ENCODE measurements at places on chromosomes 5 and 9. TPM values are rescaled to one million over a fixed set of nuclear protein-coding genes. Genes with fewer than 3 reads are reported as not detected.
A peak's percentile ranks its signal among the peaks of the same experiment; 100 is the strongest.

DNA sequence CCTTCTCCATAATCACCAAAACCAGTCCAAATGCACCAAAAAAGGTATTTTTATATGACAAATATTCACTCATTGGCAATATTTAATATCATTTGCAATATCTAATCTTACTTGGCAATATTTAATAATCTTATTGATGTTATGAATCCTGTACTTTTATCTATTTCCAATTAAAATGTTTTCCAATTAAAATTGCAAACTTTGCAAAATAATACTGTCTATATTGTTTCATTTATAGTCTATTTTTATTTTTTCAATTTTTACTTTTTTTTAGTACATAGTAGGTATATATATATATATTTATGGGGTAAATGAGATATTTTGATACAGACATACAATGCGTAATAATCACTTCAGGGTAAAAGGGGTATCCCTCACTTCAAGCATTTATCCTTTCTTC, 109.9 kb downstream of the AGTPBP1 start:
- no peak for DNase-seq

DNA sequence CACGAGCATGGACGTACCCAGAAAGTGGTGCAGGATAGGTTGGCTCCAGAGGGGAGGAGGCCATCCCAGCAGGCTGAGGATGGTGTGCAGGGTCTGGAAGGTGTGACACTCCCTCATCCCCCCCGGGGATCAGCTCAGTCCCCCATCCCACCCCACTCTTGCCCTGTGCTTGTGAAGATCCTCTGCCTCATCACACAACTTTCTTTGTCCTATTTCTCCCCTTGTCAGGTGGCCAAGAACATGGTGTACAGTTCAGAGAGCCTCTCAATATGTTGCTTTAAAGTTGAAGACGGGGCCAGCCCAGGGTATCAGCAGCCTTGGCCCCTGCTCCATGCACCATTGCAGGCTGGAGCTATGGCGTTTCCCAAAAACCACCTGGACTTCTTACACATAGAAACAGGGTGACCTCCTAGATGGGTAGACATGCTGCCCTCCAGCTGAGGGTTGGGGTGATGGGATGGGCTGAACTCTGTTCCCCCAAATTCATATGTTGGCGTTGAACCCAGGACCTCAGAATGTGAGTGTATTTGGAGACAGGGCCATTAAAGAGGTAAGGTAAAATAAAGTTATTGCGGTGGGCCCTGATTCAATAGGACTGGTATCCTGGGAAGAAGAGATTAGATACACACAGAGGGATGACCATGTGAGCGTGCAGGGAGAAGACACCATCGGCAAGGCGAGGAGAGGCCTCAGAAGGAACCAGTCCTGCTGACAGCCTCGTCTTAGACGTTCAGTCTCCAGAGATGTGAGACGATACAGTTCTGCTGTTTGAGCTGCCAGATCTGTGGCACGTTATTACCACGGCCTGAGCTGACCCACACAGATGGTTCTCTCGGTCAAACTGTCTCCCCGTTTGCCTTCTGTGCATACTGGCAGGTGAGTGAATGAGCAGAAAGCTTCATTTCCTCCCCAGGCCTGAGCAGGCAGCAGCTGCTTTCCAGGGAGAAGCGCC, 272.5 kb downstream of the GADD45G start:
- DNase-seq, result no peak

DNA sequence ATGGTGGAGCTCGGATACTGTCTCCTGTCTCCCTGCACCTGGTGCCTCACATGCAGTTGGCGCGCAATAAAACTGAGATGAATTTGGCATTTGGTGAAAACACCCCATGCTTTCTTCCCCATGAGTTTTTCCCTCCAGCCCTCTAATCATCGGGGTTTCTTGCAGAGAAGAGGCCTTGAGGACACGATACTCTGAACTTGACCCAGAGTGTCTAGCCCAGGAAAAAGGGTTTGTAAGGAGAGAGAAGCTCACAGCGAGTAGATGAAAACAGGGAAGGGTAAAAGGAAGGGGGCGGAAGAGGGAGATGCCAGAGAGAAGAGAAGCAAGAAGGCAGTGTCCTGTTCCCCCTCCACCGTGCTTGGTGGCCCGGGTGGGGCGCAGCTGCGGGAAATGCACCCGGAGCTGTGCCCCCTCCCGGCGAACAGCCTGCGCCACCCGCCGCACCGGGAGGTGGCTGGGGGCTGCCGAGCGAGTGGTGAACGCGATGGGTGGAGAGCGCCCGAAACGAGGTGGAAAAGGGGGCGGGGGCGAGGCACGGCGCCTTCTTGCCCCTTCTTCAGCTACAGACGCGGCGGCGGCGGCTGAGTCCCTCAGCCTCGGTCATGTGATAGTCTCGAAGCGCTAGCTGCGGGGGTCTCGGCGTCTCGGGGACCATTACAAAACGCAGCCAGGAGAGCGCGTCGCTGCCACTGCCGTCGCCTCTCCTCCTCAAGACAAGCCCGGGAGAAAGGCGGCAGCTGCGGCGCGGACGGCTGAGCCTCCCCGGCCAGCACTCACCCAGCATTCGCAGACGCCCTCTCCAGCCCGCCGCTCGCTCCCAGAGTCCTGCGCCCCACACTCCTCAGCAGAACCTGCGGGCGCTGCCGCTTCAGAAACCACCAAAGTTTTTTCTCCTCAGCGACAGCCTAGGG, 1.1 kb upstream of the FOXB2 start:
- DNase-seq, result no peak

DNA sequence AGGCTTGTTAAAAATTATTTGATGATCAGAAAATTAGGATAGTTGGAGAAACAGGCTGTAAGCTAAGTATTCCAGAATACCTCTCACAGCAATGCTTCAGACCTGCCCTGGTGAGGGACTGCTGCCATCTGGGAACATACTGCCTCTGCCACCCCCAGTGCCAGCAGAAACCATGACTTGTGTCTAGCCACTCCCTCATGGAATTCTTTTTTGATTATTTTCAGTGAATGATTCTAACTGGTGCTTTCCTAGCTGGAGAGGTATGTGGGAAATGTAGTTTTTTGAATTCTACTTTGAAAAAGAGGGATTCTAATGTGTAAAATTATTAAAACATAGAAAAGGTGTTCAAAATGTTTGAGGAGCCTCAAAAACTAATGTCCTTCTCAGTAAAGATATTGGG, 126.3 kb downstream of the HMHB1 start:
- no peak for DNase-seq

DNA sequence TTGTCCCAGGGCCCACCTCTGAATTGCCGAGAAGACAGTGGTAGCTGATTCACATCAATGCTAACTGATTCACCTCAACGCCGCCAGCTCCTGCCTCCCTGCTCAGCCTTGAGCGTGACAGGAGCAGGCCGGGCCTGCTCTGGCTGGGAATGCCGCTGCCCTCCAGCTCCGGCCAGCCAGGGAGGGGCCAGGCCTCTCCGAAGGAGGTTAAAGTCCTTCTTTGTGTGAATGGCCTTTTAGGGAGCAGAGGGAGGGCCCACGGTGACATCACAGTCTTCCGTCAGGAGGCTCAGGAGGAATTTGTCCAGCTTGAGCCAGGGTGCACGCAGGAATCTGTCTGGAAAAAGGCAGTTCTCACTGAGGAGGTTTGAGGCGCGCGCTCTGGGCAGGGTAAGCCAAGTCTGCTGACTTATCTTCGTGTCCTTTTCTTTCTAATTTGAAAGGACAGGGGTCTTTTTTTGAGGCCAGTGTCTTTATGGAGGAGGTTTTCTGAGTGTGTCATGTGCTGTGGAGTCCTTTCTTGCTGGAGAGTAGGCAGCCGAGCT, 82.7 kb downstream of the C9orf152 start:
- DNase-seq, result peak; percentile 92

DNA sequence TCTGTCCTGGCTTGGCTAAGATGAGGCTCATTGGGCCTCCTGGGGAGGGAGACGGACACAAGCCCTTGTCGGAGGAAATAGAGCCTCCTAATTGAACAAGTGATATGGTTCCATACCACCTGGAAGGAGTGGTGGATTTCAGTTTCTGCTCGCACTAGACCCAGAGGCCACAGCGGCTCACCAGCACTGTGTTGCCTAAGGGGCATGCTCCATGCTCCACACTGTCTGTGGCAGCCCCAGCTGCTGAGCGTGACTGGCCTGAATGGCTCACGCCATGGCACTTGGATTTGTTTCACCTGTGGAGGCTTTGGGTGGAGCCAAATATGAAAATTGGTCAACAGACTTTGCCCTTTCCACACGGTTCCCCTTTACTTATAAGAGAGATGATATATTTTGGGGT, 181.1 kb downstream of the HSPA4 start:
- no peak for DNase-seq

DNA sequence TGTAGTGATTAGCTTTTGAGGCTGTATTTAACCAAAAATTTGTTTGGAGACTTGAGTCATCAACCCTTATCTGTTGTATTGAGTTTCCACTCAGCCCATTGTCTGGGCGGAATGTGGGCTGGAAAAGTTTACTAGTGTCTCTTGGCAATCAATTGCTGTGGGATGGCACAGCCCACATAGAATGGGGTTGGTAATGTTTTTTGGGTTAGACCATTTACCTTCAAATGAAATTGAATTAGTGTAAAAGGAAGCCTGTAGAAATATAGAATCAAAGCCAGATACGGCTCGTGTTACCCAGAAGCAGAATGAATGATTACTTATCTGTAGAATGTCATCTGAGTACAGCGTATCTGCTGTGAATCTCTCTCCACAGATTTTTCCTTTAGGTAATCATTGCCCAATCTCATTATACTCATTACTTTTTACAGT, 142.9 kb downstream of the AOPEP start:
- DNase-seq, result no peak

- no peak for DNase-seq
Observed at GRCh38 chr5:137405393-137405792, 93.7 kb downstream of the SPOCK1 start.

UNC13B gene
- total RNA-seq, result 42.9 TPM

ORM2 gene
- total RNA-seq, result 1.0 TPM

COL5A1 gene
- 8.6 TPM for total RNA-seq

NMUR2 gene
- total RNA-seq, result not detected

SOX30 gene
- 0.29 TPM for total RNA-seq
